ENCODE measurements at places on chromosomes 7 and 10. TPM values are rescaled to one million over a fixed set of nuclear protein-coding genes. Genes with fewer than 3 reads are reported as not detected.

DNA sequence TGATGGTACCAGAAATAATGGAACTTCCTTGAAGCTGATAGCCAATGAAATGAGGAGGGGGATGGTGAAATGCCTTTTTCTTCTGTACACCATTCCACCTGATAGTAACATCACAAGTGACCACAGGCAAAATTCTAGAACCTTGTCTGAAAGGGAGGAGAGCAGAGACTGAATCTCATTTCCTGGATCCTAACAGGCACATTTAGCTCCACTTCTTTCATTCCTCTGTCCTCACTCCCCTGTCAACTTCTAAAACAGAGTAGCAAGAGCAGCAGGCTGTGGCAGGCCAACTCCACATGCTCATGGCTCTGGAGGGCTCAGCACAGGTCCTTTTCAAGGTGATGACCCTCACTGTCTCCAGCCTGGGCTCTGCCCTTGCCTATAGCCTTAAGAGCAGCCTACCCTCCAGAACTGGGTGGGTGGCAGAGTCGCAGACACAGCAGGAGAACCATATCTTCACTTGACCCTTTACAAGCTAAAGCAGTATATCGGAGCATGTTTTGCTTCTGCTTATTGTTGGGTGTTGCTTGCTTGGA, at the start of gene LRRC18:
Gene LRRC18 (minus strand): TSS at position 51 of the 536 bp plus-strand sequence. CDS start 25,685 bp downstream, outside the sequence.
- no peak for DNase-seq
- H3K4me3 ChIP-seq: no peak within 1 kb of the TSS
- H3K4me1 ChIP-seq: no peaks in the 10 kb centered on the region
- H3K27ac ChIP-seq: no peak within 1 kb of the TSS
- peaks cover 4% of the 10 kb centered on the region for H3K27me3 ChIP-seq
- H3K36me3 ChIP-seq: no peaks in the 10 kb centered on the region

DNA sequence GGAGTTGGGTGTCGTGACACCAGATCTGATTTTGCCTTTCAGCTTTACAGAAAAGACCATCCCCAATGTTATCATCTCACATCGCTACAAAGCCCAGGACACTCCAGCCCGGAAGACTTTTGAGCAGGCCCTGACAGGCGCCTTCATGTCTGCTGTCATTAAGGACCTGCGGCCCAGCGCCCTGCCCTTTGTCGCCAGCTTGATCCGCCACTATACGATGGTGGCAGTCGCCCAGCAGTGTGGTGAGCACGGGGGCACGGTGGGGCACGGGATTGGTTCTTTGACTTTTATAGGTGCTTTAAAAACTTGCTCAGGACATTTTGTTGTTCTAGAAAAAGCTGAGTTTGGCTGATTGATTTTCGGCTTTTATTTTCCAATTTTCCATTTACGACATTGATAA, 48.8 kb downstream of the TRRAP start:
- H3K4me3 ChIP-seq: no peak overlapping the region
- no peaks in the 10 kb centered on the region for H3K4me1 ChIP-seq
- DNase-seq: no peak
- no peak overlapping the region for H3K27ac ChIP-seq

DNA sequence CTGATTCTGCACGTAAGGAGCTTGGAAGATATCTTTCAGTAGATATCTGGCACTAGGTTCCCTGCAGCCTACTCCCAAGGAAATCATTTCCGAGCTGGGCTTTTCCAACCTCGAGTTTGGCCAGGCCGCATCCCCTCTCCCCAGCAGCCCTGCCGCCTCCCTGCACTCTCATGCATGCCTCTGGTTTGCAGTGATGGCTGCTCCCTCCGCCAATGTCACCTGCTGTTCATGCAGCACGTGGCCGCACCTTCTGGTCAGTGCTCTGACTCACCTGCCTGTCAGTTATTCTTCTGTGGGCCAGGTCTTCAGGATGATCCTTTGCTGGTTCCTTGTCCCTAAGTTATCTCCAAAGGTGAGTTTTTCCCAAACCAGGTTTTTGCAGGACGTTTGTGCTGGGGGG, 50.6 kb upstream of the RASGEF1A start:
- peaks cover 3% of the 10 kb centered on the region for H3K27me3 ChIP-seq
- no peak overlapping the region for H3K27ac ChIP-seq
- H3K4me1 ChIP-seq: peaks cover 7% of the 10 kb centered on the region
- DNase-seq: no peak
- H3K4me3 ChIP-seq: no peak overlapping the region

DNA sequence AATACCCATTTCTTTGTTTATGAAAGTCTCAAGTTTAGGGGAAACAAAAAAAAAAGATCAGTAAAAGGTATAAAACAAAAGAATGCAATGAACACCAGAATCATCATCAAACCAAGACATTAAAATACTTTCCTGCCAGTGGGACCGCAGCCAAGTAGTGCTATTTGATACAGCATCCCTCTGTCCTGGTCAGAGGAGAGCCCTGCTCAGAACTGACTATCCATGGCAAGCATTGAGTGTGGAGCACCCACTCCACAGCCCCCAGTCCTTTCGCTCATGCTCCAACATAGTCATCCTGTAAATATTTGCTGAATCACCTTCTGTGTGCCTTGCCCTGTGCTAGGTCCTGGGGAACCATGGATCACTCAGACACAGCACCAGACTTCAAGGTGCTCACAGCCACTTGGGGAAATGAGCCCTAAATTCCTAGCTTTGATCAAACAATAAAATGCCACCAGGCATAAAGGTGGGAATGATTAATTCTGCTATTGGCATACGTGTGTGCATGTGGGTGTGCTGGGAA, 213.6 kb upstream of the TBX20 start:
- no peak overlapping the region for H3K4me3 ChIP-seq
- no peak for DNase-seq
- H3K27ac ChIP-seq: no peak overlapping the region
- H3K27me3 ChIP-seq: peaks cover 10% of the 10 kb centered on the region

DNA sequence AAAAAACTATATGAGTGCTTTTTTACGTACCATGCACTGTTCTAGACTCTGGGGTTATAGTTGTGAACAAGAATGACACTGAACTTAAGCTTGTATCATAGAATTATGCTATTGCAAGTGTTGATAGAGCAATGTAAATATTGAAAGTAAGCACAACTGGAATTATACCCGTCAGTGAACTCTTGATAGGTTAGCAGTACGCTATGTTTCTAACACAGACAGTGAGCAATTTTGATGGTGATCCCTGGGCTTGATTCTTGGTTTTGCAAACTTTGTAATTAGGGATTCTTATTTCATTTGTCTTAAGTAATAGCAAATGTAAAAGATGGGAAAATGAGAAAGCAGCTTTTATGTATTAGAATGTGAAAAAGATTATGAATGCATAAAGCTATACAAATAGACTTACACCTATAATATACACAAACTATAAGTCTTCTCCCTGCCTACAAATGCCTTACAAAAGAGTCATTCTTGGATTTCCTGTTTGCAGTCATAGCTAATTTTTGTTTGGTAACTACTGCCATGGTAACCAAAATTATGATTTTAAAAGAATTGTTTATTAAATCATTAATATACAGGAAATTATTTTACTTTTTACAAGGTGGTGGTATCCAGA, 6.7 kb downstream of the TES start:
- peak overlapping the region; percentile 51 for H3K4me3 ChIP-seq
- no peak for DNase-seq
- peak overlapping the region; percentile 82 for H3K27ac ChIP-seq
- peaks cover 100% of the 10 kb centered on the region for H3K4me1 ChIP-seq
- no peaks in the 10 kb centered on the region for H3K36me3 ChIP-seq

GRCh38 chr10:12503311-12503710, 154.0 kb downstream of the CAMK1D start:
- peaks cover 62% of the 10 kb centered on the region for H3K4me1 ChIP-seq
- H3K27me3 ChIP-seq: peaks cover 2% of the 10 kb centered on the region
- no peak overlapping the region for H3K27ac ChIP-seq

- no peak overlapping the region for H3K27ac ChIP-seq
- H3K27me3 ChIP-seq: peaks cover 11% of the 10 kb centered on the region
- H3K4me1 ChIP-seq: no peaks in the 10 kb centered on the region
Measured at GRCh38 chr10:113415246-113415645, 137.6 kb upstream of the HABP2 start.

DNA sequence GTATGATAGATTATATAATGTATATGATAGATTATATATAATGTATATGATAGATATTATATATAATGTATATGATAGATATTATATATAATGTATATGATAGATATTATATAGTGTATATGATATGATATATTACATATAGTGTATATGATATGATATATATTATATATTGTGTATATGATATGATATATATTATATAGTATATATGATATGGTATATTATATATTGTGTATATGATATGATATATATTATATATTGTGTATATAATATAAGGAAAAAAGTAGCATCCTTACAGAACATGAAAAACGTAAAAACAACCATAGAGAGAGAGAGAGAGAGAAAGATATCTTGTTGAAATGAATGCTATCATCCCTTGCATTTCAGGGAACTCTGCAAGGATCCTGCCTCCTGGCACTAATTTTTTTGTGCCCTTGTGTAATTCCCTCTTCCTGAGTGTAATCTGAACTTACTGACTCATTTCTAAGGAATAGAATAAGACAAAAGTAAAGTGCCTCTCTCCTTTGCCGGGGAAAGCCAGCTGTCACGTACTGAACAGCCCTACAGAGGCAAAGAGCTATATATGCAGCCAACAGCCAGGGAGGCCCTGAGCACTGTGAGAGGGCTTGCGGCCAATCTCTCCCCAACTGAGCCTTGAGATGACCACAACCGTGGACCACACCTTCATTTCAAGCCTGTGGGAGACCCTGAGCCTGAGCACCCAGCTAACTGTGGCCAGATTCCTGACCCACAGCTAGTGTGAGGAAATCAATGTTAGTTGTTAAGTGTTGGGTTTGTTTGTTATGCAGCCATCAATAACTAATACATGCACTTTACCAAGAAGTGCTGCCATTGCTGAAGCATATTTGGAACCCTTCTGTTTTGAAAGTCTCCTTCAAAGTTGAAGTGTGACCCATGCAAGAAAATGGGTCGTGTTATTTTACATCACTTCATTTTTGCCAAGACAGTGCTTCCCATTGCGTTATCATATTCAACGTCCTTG, 61.1 kb upstream of the EZH2 start:
- H3K27ac ChIP-seq: no peak overlapping the region
- no peaks in the 10 kb centered on the region for H3K36me3 ChIP-seq
- H3K4me3 ChIP-seq: no peak overlapping the region
- peaks cover 9% of the 10 kb centered on the region for H3K27me3 ChIP-seq
- H3K4me1 ChIP-seq: peaks cover 12% of the 10 kb centered on the region
- no peak for DNase-seq

GRCh38 chr7:66904063-66904593, 16.9 kb upstream of the TMEM248 start:
- H3K27me3 ChIP-seq: no peaks in the 10 kb centered on the region
- peaks cover 3% of the 10 kb centered on the region for H3K36me3 ChIP-seq
- H3K4me3 ChIP-seq: no peak overlapping the region
- no peak overlapping the region for H3K27ac ChIP-seq
- no peaks in the 10 kb centered on the region for H3K4me1 ChIP-seq

- H3K27ac ChIP-seq: no peak overlapping the region
- H3K4me3 ChIP-seq: no peak overlapping the region
- peaks cover 3% of the 10 kb centered on the region for H3K36me3 ChIP-seq
- DNase-seq: no peak
Measured at GRCh38 chr7:112930787-112931186, 140.6 kb upstream of the TMEM168 start.

GRCh38 chr7:17090751-17091150, 207.7 kb upstream of the AHR start:
- H3K4me3 ChIP-seq: no peak overlapping the region
- H3K27ac ChIP-seq: no peak overlapping the region
- peaks cover 3% of the 10 kb centered on the region for H3K36me3 ChIP-seq
- DNase-seq: no peak

GRCh38 chr10:77188000-77188395, 449.6 kb downstream of the KCNMA1 start:
- no peaks in the 10 kb centered on the region for H3K36me3 ChIP-seq
- no peak for DNase-seq
- H3K4me1 ChIP-seq: no peaks in the 10 kb centered on the region
- H3K4me3 ChIP-seq: no peak overlapping the region
- peaks cover 8% of the 10 kb centered on the region for H3K27me3 ChIP-seq
- H3K27ac ChIP-seq: no peak overlapping the region

DNA sequence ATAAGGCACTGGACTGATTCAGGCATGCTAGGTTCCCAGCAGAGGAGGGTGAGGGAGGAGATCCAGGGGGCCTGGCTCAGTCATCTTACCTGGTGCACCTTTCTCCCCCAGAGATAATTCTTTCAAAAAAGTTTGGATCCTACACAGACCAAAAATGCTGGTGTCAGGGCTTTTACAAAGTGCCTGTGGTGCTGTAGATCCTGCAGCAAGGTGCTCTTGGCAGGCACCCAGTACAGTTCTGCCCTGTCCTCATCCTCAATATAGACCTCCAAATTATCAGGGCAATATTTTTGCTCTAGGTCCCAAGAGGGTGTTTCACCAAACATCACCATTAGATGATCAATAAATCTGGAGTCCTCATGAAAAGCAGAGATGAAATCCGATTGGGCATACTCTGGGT, 78.5 kb upstream of the IGFBP3 start:
- no peaks in the 10 kb centered on the region for H3K4me1 ChIP-seq
- H3K27me3 ChIP-seq: peaks cover 3% of the 10 kb centered on the region
- H3K4me3 ChIP-seq: no peak overlapping the region
- DNase-seq: no peak
- peaks cover 7% of the 10 kb centered on the region for H3K36me3 ChIP-seq
- no peak overlapping the region for H3K27ac ChIP-seq

GRCh38 chr7:30166155-30166840, 31.5 kb downstream of the MTURN start:
- H3K4me3 ChIP-seq: no peak overlapping the region
- DNase-seq: no peak
- no peaks in the 10 kb centered on the region for H3K36me3 ChIP-seq
- H3K4me1 ChIP-seq: peaks cover 30% of the 10 kb centered on the region

GRCh38 chr10:77177161-77177560, 460.4 kb downstream of the KCNMA1 start:
- no peak for DNase-seq
- no peak overlapping the region for H3K4me3 ChIP-seq
- no peaks in the 10 kb centered on the region for H3K4me1 ChIP-seq
- H3K27me3 ChIP-seq: peaks cover 9% of the 10 kb centered on the region
- no peaks in the 10 kb centered on the region for H3K36me3 ChIP-seq

DNA sequence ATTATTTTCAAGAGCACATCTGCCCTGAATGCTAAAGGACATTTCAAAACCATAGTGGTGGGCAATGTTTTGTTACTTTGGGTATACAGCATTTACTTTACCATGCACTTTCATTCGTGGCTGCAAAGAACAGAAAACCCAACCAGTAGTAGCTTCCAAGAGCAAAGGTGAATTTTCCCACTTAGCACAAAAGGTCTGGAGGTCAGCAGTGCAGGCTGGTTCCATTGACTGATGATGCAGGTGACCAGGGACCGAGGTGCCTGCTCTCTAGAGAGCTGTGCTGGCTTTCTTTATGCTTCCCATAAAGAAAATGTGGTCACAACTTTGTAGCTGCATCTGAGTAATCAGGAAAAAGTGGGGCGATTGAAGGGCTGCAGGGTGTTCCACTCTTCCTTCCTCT, 240.0 kb downstream of the BICC1 start:
- H3K36me3 ChIP-seq: no peaks in the 10 kb centered on the region
- H3K27me3 ChIP-seq: no peaks in the 10 kb centered on the region
- no peak overlapping the region for H3K4me3 ChIP-seq
- H3K27ac ChIP-seq: no peak overlapping the region
- H3K4me1 ChIP-seq: no peaks in the 10 kb centered on the region

The KCNMA1 gene
- polyA plus RNA-seq: not detected

The CPA2 gene
- not detected for polyA plus RNA-seq

The NPM3 gene
- 1.5 TPM for polyA plus RNA-seq

The SYT15 gene
- polyA plus RNA-seq: 0.07 TPM

The EBF3 gene
- polyA plus RNA-seq: not detected

The OR6V1 gene
- polyA plus RNA-seq: not detected

The AZGP1 gene
- polyA plus RNA-seq: not detected

Data from immature natural killer cell (primary cell).